ENCODE measurements at places on chromosomes 1 and 21.
A peak's percentile ranks its signal among the peaks of the same experiment; 100 is the strongest.

DNA sequence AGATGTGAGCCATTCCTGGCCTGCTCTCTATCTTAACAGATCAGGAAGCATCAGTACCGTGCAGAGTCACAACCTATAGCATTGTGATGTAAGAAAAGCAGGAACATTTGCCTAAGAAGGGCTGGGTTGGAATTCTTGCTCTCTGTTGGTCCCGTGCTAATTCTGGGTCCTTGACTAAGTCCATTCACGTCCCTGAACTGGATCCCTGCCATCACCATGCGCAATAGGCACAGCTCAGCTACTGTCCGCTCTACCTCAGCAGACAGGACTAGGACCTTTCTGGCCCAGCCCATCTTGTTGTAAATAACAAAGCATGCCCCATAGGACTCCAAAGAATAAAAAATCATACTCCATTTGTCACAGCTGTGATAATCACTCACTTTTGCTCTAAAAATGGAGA is 175.0 kb downstream of the RGS7 start:
- no peak for DNase-seq

- DNase-seq = no peak
Measured at GRCh38 chr1:217770918-217771317, 139.8 kb downstream of the SPATA17 start.

DNA sequence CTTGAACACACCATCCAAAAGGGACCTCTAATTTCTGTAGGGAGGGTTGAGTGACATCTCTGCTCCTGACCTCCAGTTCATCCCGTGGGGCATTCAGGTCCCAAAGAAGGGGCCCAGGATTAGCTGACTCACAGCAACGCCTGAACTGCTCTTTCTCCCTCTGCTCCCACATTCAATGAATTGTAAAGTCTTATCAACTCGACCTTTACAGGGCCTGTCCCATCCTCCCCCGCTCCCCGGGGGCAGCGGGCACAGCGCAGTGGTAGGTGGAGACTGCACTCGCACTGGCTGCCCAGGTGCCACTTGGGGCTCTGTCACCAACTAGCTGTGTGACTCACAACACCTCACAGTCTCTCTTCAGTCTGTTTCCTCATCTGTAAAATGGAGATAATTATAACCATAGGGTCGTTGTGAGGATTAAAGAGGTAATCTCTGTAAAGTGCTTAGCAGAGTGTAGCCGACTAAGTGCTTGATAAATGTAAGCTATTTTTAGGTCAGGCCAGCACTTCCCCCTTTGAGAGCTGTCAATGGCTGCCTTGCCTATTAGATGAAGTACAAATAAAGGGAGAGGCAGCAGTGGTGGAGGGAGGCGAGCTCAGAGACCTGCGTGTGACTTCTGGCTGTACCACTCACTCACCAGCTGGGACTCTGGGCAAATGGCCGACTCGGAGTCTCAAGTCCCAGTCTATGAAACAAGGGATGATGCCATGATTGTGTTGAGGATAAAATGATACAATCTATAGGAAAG is 637 bp upstream of the MYBPHL start:
- no peak for DNase-seq

- DNase-seq = no peak
Measured at GRCh38 chr1:197606168-197606845, 169.0 kb downstream of the DENND1B start.

DNA sequence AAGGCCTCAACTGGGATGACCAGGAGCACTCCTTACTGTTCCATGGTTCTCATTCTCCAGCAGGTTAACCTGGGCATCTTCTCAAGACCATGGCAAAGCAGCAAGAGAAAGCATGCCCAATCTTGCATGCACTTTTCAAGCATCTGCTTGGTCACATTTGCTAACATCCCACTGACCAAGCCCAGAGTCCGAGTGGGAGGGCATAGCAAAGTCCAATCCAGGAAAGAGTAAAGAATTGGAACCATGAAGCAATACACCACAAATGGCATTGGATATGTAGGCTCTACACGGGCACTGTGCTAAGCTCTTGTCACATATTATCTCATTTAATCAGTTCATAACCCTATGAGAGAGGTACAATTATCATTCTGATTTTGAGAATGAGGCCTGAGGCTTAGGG is 73.6 kb downstream of the PAPPA2 start:
- no peak for DNase-seq

GRCh38 chr1:30048905-30049304 is 674.5 kb downstream of the MATN1 start:
- DNase-seq = peak; percentile 47
